ENCODE measurements at places on chromosomes 6 and 20. TPM values are rescaled to one million over a fixed set of nuclear protein-coding genes. Genes with fewer than 3 reads are reported as not detected.

DNA sequence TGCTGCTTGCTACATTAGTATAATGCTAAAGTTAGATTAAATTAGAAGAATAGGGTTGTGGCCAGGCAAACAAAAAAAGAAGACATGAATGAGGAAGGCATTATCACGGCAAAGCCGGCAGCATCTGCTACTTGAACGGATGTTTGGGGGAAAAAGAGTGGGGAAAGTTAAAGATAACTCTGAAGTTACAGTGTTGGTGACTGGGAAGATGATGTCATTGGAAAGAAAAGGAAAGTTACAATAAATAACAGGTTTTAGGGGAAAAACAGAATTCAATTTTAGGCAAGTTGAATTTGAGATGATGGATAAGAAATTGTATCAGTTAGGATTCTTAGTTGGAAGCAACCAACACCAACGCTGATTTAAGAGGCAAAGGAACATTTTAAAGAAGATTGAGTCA lies 74.2 kb upstream of the NRN1 start:
- no peak for DNase-seq

Gene CALHM5
- 2.1 TPM for total RNA-seq

- no peak for DNase-seq
Measured at GRCh38 chr20:47206962-47207641, 149.4 kb downstream of the ZMYND8 start.

Gene OTOR
- not detected for total RNA-seq

Gene ATP9A
- 25.2 TPM for total RNA-seq

Gene PACRG
- total RNA-seq: 10.5 TPM

GRCh38 chr20:891058-891705 lies 25.0 kb downstream of the ANGPT4 start:
- peak; percentile 67 for DNase-seq

Gene SLC32A1
- not detected for total RNA-seq

- no peak for DNase-seq
Measured at GRCh38 chr6:168156742-168157265, 77.8 kb upstream of the FRMD1 start.

DNA sequence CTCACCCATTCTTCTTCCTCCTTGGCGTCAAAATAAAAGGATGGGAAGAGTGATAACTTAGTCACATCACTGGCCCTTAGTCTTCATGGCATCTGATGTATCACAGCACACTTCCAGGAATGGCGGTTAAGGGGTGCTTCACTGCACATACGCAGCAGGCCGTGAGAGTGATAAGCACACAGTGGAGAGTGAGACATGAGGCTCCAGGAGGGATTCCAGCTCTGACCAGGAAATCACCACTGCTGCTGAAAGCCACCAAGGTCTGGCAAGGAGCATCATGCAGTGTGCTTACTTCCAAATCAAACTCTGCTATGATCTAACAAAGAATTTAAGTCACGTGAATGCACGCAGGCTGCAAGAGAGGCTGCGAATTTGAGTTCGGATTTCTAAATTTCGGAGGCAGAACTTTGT lies 62.4 kb downstream of the ARID1B start:
- DNase-seq: no peak

DNA sequence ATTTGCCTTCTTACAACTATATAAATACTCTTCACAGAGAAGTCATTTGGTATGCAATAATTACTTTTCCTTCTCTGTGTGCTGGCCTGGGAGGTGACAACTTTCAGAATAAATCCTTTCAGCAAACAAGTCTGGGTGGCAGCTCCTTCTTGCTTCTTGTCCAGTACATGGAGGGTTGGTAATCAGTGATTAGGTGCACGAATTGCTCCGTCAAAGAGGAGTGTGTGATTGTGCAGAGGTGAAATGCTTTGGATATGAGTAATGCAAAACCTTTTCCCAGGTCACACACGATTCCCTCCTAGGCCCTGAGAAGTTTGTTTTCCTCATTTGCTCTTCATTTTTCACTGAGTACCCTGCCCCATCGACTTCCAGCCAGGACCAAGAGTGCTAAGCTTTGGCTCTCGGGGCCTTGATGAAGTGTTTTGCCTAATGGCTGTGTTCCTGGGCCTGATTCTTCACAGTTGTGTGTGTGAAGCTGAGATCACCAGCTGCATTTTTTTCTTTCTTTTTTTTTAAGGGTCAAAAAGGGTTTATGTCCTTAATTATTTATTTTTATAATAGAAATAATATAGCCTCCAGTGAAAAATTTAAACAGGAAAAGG lies 216.5 kb downstream of the ZMYND8 start:
- no peak for DNase-seq
